Non-pigmented ciliary epithelial cell (primary cell): ENCODE measurements at places on chromosomes 2 and 18.

DNA sequence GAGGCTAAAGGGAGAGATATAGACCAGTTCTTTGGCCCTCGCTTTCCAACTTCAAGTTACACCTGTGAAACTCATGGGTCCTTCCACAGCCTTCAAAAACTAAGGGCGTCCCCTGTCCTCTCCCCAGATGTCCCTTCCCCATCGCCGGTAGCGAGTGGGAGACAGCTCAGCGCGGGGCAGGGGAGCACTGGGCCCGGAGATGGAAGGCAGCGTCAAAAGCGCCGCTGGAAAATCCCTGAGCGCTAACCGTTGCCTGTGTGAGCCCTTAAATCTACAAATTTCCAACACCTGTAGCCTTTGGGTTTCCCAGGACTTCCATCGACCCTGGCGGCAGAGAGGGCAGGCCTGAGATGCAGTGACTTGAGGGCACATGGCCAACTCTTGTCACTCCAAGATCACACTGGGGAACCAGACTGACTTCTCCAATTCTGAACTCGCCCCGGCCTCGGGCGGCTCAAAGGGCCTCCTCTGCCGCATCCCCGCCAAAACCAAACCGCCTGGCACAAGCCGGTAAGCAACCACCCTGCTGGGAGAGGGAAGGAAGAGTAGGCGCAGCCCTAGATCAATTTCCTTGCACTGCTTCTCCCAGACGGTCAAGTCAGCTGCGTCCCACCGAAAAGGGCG, 879 bp upstream of the EPAS1 start:
- no peak for DNase-seq

DNA sequence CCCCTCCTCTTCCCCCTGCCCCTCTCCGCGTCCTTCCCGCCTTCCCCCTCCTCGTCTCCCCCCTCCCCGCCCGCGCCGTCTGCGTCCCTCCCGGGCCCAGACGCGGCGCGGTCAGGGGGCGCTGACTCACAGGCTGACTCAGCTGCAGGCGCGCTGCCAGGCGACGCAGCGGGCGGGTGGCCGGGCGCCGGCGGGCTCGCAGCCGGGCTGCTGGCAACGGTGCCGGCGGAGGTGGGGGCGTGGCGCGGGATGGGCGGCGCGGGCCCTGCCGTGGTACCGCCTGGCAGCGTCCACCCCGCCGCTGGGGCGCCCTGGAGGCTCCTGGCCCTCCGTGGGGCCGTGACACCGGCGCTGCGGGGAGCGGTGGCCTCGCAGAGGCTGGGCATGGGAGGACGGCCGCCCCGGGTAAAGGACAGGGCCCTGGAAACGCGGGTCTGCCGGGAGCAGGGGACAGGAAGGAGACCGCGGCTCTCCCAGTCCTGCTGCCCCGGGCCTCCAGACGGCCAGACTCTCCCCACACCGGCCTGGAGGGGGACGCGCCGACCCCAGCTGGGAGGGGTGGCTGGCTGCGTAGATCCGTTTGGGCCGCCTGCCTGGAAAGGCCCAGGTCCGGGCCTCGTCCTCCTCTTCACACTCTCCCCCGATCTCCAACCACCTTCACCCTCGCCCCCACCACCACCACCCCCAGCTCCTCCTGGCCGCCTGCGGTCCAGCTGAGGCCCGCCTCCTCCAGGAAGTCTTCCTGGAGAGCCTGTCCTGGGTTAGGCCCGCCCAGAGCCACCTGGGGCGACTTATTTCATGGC, 10.0 kb upstream of the PROC start:
- DNase-seq = peak; percentile 28

GRCh38 chr18:37471637-37472036, 94.0 kb downstream of the CELF4 start:
- no peak for DNase-seq

- DNase-seq = peak; percentile 19
These were observed 179.1 kb upstream of the LYPD1 start for GRCh38 chr2:132849118-132849517.

DNA sequence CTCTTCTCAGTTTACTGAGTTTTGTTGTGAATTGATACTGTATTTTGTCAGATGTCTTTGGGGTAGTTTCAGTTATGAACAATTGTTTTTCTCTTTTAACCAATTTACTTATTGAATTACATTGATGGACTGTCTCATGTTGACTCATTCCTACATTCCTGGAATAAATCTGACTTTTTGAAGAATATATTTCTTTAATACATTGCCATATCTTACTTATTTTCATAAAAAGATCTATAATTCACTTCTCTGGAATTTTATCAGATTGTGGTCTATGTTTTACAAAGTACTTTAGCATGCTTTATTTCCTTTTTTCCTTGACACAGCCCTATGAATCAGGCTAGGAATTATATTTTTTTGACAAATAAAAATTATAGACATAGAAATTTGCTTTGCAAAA, 268.3 kb downstream of the PLCL1 start:
- DNase-seq = no peak

- DNase-seq = no peak
These were observed 2.4 kb upstream of the ETAA1 start for GRCh38 chr2:67394734-67395133.

DNA sequence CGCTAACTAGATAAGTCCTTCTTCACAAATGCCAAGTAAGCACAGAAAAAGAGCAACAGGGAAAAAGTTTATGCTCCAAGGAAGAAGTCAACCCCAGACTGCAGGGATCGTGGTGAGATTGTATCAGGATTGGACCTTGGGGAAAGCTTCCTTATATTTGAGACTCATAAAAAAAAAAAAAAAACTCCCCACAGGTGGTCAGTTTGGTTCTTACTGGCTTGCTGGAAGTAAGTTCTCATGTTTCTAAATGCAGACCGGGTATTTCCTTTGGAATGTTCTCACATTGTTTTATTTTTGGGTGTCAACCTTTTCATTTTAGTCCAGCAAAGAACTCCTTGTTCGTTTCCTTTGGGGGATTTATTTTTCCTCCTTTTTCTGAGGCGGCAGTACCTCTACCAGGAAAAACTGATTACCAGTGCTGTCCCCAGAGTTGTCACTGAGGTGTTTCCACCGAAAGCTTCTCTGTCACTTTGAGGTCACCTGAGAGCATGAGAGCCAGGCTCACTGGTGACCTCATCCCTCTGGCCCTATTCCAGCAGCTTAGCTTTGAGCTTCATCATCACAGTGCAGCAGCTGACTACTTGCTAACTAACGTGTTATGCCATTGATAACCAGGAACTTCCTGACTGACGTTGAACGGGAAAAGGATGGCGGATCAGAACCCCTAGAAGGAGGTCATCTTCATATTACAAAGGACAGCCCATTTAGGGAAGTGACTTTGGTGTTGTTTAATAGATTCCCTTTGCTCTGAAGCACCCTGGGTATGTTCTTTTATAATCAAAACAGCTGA, 16.8 kb upstream of the ATP8B1 start:
- peak; percentile 84 for DNase-seq

GRCh38 chr2:186903216-186903615, 54.2 kb upstream of the ZSWIM2 start:
- DNase-seq = no peak
